ENCODE measurements at places on chromosomes 6 and 20.

DNA sequence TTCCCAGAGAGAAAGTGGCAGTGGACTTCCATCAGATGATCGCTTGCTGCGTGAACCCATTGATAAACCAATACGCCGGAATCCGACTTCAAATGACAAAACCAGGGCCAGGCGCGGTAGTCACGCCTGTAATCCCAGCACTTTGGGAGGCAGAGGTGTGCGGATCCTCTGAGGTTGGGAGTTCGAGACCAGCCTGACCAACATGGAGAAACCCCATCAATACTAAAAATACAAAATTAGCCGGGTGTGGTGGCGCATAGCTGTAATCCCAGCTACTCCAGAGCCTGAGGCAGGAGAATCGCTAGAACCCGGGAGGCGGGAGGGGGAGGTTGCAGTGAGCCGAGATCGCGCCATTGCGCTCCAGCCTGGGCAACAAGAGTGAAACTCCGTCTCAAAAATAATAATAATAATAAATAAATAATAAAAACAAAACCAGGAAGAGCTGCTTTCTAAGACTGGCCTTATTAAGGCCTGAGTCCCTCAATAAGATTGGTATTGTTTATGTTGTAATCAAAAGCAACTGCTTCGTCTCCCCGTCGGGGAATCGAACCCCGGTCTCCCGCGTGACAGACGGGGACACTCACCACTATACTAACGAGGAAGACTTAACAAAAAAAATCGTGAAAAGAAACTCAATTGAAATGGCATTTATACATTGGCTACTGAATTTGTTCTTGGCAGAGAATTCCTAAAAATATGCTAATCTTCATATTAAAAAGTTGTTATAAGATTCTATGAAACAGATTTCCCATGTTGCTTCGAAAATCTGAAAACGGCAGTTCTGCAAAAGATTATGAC, 110.2 kb upstream of the ZNF184 start:
- DNase-seq = no peak

DNA sequence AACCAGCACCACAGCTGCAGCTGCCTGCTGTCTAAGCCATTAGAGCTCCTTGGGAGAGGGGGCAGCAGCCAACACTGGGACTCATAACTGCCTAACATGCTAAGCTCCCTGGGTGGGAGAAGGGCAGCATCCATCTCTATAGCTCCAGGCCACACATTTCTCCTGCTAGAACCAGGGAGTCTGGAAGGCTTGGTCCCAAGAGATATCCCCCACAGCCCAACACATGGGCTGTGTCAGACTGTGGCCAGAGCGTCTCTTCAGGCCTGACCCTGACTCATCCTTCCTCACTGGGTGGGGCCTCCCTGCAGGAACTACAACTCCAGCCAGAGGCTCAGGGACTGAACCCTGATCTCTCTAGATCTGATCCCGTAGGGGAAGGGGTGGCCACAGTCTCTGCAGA, 411.1 kb downstream of the HDGFL1 start:
- no peak for DNase-seq

DNA sequence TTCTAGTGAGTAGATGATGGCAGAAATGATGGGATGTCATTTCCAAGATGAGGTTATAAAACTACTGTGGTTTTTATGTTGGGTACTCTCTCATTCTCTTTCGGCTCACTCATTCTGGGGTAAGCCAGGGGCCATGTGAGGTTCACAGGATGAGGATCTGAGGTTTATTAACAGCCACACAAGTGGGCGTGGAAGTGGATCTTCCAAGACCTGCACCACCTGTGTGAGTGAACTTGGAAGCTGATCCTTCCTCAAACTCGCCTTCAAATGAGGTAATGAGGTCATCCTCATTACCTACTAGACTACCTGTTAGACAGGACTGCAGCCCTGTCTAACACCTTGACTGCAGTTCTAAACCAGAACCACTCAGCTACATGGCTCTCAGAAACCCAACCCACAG, 45.1 kb upstream of the TAGAP start:
- no peak for DNase-seq

DNA sequence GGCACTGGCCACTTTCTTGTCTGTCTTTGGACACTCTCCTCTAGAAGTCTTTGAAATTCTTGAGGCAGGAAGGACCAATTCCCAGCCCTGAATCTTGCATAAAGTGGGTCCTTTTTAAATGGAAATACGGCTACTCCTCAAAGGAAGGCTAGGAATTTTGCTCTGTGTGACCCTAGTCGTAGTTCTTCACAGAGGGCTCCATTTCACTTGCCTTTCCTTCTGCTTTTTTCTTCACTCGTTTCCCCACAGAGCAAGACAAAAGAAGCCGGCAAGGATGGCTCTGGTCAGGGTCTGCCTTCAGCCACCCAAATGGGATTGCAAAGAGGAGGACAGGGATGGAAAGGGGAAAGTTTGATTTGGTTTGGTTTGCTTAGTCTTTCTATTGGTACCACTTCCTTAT, 25.8 kb downstream of the HLA-E start:
- no peak for DNase-seq

GRCh38 chr6:140043762-140044378, 669.4 kb upstream of the CITED2 start:
- no peak for DNase-seq

- DNase-seq = no peak
Measured at GRCh38 chr20:21713901-21714296, 8.4 kb downstream of the PAX1 start.

- no peak for DNase-seq
Measured at GRCh38 chr20:25253606-25254275, 5.9 kb downstream of the PYGB start.

- DNase-seq = no peak
Measured at GRCh38 chr6:135025175-135025574, 29.4 kb downstream of the HBS1L start.

All from NCI-H1417 treated with DMSO at 0.1 percent for 48 hours (cell line).